ENCODE measurements at places on chromosomes 12 and 14.

DNA sequence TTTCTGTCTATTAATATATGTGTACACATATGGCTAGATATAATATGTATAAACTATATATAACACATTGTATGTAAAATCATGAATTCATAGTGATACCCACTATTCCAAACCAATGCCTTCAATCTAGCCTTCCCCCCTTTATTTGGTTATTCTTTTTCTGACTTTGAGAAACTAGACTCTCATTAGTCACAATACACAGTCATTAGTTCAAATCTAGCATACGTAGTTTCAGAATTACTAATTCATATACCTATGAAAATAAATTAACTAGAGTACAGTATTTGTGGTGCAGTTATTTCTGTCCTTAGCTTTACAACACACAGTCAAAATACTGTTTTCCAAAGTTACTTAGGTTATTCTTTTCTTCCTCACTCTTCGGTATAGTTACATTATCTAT lies 268.2 kb downstream of the DPF3 start:
- no peak for DNase-seq

DNA sequence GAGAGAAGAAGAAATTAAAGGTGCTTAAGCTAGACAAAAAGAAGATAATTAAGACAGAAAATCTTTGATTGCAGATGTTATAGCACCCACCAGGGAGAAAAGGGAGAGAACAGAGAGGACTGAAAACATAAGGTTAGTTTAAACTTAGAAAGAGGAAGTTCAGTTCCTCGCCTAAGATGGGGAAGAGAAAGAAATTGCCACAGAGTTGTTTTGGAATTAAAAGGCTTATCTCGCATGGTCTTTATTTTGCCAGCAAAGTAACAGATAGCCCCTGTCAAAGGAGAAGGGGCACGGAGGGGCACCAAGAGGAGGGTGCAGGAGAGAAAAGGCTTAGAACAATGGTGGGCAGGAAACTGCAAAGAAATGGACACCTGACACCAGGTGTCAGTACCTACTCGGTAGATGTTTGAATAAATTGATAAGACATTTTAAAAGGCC lies 17.8 kb upstream of the OXA1L start:
- DNase-seq = no peak

- no peak for DNase-seq
Observed at GRCh38 chr14:23670481-23670880, 34.3 kb downstream of the DHRS2 start.

GRCh38 chr14:29716150-29716549 lies 211.5 kb downstream of the PRKD1 start:
- peak; percentile 27 for DNase-seq

DNA sequence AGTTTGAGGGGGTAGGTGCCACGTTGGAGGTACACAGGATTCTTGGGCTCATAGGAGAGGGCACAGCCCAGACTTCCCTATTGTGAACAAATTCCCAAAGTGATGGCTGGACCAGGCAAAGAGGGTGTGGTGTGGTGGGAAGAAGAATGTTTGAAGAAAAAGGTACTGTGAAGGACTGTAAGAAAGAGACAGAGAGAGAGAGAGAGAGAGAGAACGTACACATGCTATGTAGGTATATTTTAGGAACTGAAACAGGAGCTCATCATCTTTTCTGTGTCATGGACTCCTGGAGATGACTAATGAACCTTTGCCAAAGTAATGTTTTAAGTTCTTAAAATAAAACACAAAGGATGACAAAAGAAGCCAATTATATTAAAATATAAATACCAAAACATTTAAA lies 24.5 kb downstream of the SLC17A8 start:
- DNase-seq = no peak
